Mesangial cell (primary cell): ENCODE measurements at places on chromosomes 11 and 22. TPM values are rescaled to one million over a fixed set of nuclear protein-coding genes. Genes with fewer than 3 reads are reported as not detected.

TEAD1 gene
- 63.4 and 69.4 TPM in 2 replicates for total RNA-seq

MIAT gene
- total RNA-seq, result under 0.01 and 2.3 TPM in 2 replicates

MMP12 gene
- total RNA-seq, result not detected in 2 replicates

VSIG10L2 gene
- not detected in 2 replicates for total RNA-seq

LIF gene
- total RNA-seq, result 42.5 and 60.8 TPM in 2 replicates

AQP11 gene
- total RNA-seq, result 0.33 and 2.4 TPM in 2 replicates

CHST1 gene
- 0.33 and 0.63 TPM in 2 replicates for total RNA-seq
